ELR (cell line): ENCODE measurements at places on chromosomes 4 and X.

GRCh38 chr4:101419336-101420135, 72.2 kb upstream of the PPP3CA start:
- DNase-seq: no peak

- DNase-seq: no peak
Measured at GRCh38 chr4:3308691-3309090, 15.9 kb downstream of the RGS12 start.

GRCh38 chrX:79133904-79134303, 10.6 kb upstream of the GPR174 start:
- no peak for DNase-seq

DNA sequence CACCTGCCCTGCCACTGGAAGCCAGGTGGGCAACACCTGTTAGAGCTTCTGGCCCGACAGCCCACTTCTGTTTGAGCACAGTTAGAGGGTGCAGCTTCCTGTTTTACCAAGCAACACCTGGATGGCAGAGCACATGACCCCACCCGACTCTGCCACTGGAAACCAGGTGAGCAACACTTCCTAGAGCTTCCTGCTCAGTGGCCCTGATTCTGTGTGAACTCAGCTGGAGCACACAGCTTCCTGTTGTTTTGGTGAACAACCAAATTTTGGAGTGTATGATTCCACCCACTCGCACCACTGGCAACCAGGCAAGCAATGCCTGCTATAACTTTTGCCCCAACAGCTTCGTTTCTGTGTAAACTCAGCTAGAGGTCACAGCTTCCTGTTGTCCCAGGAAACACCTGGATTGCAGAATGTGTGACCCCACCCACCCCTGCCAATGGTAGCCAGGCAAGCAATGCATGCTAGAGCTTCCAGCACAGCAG, 163.8 kb upstream of the KLF8 start:
- no peak for DNase-seq

GRCh38 chrX:12877386-12877785, 10.5 kb downstream of the TLR7 start:
- DNase-seq: no peak

DNA sequence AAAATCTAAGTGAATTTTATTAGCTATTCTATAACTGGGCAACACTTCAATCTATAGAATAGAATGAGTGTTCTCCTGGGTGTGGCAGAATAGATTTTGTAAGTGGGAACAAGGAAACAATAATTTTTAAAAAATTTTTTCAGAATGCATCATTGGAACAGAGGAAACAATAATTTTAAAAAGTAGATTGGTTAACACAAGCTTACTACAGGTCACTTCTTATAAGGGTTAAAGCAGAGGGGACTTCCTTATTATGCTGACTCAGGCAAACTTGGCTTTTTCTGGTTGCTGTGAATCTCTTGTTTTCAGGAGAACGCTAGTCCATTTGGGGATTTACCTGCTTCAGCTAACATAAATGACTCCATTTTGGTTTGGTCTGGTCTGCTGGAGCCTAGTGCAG, 52.5 kb downstream of the HOPX start:
- DNase-seq: no peak

DNA sequence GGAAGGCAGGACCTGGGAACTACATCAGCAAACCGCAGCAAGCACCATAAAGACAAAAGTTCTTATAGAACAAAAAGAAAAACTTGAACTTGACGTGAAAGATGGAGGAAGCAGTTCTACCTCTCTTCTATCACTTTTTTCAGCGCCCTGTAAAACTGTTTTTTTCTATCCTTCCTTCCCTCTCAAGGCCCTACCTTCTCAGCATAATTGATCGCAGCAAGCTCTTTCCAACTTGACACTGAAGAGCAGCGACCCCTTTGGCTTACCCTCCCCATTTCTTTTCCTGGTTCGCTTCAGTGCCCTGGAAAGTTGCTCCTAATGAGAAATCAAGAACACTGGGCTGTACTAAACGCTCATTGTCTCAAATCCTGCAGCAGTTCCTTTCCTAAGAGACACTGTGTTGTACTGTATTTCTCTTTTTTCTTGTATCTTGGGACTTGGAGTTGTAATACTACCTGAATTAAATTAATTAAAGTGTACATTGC, 150.6 kb upstream of the SLC4A4 start:
- DNase-seq: no peak

GRCh38 chr4:742096-742741, 36.6 kb downstream of the PCGF3 start:
- DNase-seq: no peak

DNA sequence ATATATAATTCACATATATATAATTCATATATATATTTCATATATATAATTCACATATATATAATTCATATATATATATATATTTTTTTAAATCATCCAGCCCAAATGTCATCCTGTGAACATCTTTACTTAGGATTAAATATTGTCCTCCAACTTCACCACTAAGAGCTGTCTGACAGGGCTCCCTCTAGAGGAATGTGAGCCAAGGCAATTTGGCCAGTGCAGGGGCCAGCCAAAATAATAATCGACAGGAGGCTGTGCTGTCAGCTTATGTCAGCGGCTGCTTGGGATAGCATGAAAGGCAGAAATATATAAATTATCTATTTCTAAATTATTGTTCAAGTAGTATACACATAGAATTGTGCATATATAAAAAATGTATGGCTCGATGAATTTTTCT, 29.5 kb downstream of the EGFL6 start:
- peak; percentile 16 for DNase-seq

DNA sequence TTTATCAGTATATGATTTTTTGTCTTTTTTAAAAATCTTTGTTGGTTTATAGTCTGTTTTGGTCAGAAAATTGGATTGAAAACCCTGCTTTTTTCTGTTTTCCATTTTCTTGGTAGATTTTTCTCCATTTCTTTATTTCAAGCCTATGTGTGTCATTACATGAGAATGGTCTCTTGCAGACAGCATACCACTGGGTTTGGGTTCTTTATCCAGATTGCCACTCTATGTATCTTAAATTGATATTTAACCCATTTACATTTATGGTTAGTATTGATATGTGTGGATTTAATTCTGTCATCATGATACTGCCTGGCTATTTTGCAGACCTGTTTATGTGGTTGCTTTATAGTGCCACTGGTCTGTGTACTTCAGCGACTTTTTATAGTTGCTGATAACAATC, 239.9 kb upstream of the NDST4 start:
- DNase-seq: no peak

GRCh38 chr4:36432586-36432985, 151.2 kb downstream of the DTHD1 start:
- no peak for DNase-seq

GRCh38 chr4:113971706-113972360, 7.6 kb downstream of the ARSJ start:
- peak; percentile 76 for DNase-seq

- DNase-seq: peak; percentile 12
Measured at GRCh38 chr4:87152310-87153041, 67.9 kb downstream of the KLHL8 start.

DNA sequence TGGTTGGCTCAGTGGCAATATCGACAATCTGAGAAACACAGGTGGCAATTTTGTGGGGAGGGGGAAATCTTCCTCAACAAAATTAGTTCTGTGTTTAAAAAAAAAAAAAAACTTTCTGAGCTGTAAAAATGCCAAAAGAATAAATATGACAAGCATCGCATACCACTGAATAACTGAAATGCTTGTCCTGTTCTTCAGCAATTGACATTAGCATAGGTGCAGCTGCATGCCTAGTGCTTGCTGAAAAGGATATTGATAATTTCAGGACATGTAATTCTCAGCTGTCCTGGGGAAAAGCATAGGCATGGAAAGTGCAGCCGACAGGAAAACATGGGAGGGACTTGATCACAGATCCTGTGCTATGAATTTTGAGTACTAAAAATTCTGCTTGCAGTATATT, 147.2 kb downstream of the SOWAHB start:
- no peak for DNase-seq

DNA sequence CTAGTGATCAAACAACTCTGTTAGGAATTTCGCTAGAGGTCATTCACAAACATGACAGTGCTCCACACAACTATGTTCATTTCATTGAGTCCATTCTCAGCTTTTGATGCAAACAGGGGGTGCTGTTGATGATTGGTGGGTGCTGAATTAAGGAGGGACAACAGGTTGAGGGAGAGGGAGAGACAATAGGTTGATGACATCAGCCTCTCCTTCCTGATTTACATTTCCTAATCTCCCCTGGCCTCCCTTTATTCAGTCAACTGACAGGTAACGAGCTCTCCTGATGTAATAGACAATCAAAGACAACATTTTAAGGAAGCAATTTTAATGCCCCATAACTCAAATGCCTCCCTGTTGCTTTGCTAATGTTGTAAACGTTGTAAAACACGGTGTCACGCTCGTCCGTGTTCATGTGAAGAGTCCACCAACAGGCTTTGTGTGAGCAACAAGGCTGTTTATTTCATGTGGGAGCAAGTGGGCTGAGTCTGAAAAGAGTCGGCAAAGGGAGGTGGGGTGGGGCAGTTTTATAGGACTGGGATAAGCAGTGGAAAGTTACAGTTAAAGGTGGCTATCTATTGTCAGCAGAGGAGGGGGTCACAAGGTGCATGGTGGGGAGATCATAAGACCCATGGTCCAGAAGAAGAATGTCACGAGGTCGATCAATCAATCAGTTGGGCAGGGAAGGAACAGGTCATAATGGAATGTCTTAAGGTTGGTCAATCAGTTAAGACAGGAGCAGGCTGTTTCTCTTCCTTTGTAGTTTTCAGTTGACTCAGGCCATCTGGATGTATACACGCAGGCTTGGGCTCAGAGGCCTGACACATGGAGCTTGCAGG, 4.8 kb upstream of the GAR1 start:
- DNase-seq: no peak

- no peak for DNase-seq
Measured at GRCh38 chr4:143109376-143109775, 75.3 kb upstream of the USP38 start.

DNA sequence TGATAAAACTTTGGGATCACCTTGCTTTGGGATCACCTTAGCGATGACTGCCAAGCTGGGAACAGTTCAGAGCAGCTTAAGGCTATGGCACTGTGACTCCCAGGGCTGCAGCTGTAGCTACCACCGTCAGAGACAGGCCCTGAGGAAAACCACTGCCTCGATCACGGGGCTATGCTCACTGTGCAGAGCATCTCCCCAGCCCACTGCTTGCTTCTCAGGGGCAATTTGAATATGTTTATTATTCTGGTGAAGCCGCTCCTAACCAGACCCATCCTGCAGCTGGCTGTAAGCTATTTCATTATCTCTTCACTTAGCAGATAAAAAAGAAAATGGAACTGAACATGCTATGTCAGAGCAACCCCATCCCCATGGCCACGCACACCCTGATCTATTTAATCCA, 328.5 kb downstream of the EVC2 start:
- no peak for DNase-seq

GRCh38 chrX:23554304-23554703, 113.0 kb upstream of the PRDX4 start:
- peak; percentile 54 for DNase-seq

GRCh38 chr4:159398236-159398638, 295.4 kb downstream of the RAPGEF2 start:
- DNase-seq: peak; percentile 53

GRCh38 chr4:154618708-154619315, 6.4 kb upstream of the FGG start:
- peak; percentile 55 for DNase-seq

DNA sequence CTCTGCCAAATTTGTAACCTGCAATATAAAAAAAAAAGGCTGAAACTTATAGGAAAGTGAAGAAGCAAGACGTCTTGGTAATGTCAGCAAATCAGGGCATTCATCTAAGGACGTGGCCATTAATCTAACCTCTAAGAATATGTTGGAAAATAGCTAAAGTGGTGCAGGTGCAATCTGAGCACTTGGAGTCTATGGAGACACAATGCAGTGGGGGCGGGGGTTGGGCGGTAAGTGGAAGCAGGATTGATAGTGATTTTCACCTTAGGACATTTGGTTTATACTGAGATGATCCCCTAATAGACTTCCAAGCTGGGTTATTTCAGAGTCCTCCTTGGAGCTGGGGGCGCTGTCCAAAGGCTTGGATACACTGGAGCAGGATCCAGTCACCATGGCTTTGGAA, 283.4 kb downstream of the EPHA5 start:
- DNase-seq: no peak

DNA sequence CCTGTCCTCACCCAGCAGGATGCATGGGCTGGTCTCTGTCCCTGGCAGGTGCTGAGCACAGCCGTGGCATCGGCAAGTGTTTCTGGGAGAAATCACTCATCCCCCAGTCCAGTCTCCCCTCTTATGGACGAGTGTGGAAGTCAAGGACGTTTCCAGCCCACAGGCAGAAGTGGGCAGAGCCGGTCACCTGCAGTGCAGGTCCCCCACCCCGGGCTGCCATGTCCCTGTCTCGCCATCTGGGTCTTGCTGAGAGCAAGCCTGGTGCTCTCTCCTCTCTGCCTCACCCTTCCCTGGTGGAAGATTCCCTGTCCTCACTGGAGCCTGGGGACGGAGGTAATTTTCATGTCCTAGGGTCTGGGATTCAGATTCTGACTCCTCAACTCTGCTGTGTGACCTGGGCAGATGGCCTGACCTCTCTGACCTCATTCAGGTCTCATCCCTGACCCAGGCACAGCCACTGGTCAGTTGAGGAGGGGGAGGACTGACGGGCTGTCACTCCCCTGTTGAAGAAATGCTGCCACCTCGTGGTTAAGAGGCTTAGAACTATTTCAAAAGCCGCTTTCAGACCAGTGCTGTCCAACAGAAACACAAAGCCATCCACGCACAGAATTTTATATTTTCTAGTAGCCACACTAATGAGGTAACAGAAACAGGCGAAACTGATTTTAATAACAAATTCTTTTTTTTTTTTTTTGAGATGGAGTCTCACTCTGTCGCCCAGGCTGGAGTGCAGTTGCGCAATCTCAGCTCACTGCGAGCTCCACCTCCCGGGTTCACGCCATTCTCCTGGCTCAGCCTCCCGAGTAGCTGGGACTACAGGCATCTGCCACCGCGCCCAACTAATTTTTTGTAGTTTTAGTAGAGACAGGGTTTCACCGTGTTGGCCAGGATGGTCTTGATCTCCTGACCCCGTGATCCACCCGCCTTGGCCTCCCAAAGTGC, 1.8 kb downstream of the CPZ start:
- DNase-seq: peak; percentile 82

GRCh38 chrX:54180403-54180802, 2.7 kb downstream of the FAM120C start:
- peak; percentile 62 for DNase-seq

- no peak for DNase-seq
Measured at GRCh38 chr4:39555472-39555871, 28.2 kb upstream of the UGDH start.

DNA sequence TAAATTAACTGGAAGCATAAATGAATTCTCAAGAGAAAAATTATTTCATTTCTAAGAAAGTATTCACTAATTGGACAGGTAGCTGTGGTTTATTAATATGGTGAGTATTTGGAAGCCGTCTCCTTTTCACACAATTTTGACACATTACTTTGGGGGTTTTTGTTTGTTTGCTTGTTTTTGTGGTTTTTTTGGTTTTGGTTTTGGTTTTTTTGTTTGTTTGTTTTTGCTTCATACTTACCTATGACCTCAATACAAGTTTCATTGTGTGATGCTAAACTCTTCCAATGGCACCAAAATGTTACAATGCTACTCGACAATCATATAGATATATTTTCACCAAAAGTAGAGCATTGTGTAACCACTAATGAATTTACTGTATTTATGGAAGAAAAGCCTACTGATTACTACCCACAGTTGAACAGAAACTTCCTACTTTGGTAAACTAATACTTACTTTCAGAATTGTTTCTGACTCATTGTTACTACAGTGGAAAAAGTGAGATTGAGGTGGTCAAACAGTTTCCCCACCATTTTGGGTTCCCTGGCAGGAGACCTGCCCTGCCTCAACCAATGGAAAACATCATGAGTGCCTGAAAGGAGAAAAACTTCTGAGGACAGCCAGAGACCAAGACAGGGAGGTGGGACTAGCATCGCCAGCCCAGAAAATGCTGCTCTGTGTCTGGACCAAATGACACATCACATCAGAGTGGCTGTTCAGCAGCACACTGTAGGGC, 443.1 kb downstream of the HNRNPD start:
- no peak for DNase-seq
